AG04449 (cell line): ENCODE measurements at places on chromosomes 7 and 10.

DNA sequence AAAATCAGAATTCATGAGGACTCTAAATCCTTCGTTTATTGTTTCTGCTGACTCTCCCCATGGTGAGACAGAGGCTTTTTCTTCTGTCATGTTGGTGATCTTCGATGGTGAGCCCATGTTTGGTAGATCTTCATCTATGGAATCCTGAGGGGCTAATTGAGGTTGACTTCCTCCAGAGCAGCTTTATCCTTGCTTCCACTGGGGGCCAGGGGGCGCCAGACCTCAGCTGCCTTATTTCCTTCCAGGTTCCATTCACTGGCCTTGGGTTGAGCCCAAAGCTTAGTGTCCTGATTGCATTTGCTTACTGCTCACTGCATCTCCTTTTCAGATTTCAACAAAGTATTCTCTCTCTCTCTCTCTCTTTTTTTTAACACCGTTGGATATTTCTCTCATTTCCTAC lies 80.7 kb downstream of the GCC1 start:
- DNase-seq = no peak

DNA sequence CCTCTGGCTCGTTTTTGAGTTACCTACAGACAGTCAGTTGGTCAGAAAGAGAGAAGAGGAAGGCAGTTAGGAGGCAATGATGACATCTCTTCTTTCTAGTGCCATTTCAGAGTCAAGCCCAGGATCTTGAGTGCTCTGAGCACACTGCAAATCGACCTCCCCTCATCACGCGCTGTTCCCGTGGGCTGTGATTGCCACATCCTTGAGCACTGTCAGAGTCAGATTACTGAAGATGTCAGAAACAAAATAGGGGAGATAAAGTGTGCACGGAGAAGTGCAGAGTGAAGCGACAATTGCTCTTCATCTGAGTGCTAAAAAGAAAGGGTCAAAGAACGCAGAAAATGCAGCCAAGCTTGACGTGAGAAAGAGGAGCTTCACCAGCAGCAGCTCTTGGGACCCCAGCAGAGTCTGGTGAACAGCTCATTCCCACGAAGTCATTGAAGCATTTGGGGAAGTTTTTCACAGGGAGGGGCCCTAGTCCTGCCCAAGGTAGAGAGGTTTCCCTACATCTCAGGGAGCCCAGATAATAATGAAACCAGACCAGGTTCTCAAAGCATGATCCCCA lies 661.7 kb upstream of the AUTS2 start:
- no peak for DNase-seq

DNA sequence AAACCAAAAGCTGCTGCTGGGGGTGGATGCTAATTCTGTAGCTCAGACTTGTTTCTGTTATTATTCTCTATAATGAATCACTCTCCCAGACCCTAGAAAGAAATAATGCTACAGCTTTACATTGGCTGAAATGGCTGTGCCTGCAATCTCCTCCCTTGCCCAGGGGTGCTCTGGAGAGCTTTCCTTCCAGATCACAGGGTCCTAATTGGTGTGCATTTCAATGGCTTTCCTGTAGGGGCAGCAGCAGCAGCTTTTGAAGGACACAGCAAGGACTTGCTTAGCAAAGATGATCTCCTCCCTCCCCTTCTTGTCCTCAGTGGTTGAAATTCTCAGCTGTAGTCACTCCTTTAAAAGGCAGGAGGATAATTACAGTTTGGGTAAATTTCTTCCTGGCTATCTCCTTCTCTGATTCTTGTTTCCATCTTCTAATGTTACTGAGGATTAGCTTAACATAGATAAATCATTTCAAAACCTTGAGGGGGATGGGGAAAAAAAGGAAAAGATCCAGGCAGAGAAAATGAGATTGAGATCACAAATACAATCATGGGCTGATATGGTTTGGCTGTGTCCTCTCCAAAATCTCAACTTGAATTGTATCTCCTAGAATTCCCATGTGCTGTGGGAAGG lies 120.2 kb upstream of the CTTNBP2 start:
- no peak for DNase-seq

GRCh38 chr10:31602541-31603234 lies 283.7 kb downstream of the ZEB1 start:
- no peak for DNase-seq

DNA sequence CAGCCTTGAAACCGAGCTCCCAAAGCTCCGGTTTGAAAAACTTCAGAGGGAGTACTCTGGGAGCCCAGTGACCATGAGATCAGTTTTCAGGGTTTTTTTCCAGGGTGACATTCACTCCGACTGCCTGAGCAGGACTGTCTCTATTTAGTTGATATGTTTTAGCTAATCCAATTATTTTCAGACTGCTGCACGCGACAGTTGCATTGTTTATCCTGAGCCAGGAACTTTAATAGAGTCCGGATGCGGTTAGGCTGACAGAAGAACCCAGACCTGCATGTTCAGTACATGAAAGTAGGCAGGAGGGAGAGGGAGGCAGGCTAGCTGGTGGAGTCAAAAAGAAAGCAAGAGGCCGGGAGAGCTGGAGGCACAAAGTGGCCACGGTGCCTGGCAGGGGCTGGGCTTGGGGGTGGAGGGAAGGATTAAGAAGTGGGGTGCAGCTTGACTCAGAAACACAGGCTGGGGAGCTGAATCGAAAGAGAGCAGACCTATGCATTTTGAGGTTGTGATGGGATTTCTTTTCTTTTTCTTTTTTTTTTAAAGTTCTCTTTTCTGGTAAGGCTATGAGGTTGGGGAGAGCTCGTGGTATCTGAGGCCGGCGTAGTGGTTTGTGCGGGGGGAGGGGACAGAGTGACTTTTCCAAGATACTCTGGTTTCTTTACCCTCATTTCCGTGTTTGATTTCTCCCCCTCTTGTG lies 5.7 kb downstream of the GATA3 start:
- DNase-seq = no peak

- peak; percentile 21 for DNase-seq
Observed at GRCh38 chr7:127683776-127684681, 32.0 kb downstream of the SND1 start.
